COLO829 (cell line): ENCODE measurements at places on chromosomes 2 and 18.

GRCh38 chr2:237724811-237725478 lies 73.6 kb upstream of the RBM44 start:
- DNase-seq = no peak

DNA sequence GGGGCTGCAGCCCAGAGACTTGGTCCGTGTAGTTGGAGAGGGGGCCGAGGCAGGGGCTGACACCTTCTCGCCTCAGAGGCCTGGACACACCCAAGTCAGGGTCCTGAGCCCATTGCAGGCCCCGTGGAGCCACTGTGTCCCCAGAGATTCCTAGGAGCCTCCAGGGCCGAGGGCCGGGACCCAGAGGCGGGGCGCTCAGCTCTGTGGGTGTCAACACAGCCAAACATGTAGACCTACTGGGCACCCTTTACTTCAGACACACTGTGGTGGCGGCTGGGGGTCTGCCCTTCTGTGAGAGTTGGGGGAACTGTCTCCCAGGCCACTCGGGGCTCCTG lies 459 bp upstream of the ESPNL start:
- no peak for DNase-seq

- no peak for DNase-seq
These were observed 72.1 kb upstream of the ZNF236 start for GRCh38 chr18:76750269-76750668.

DNA sequence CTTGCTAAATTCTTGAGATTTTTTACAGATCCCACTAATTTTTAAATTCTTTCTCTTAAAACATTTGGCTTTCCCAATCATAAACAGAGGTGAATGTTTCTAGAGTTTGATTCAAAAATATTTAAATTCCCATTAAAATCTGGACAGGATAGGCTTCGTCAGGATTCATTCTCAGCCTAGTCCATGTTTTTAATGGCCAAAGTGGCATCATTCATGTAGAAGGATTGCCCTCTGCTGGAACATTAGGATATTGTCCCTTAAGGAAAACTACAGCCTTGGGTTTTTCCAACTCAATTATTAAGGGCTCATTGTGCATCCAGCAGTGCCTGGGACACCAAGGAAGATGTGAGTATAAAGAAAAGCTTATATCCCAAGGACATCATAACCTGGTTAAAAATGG lies 71.7 kb downstream of the TPGS2 start:
- peak; percentile 77 for DNase-seq

GRCh38 chr2:106020032-106020431 lies 174.1 kb downstream of the UXS1 start:
- no peak for DNase-seq

DNA sequence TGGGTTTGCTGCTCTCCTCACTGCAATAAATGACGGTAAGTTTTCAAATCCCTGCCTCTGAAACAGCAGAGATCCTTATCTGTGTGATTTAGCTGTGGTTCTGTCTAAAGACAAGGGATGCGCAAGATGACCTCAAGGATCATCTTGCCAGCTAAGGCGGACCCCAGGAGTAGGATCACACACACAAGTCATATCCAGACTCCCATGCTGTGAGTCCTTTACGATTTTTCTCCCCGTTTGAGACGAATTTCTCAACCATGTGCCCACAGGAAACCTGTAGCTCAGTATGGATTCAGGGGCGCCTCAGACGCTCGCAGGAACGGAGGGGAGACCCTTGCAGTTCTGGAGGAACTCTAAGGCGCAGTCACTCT lies 11.1 kb upstream of the DCTN1 start:
- DNase-seq = peak; percentile 32

GRCh38 chr2:109438773-109439389 lies 174.9 kb downstream of the SEPTIN10 start:
- DNase-seq = no peak

DNA sequence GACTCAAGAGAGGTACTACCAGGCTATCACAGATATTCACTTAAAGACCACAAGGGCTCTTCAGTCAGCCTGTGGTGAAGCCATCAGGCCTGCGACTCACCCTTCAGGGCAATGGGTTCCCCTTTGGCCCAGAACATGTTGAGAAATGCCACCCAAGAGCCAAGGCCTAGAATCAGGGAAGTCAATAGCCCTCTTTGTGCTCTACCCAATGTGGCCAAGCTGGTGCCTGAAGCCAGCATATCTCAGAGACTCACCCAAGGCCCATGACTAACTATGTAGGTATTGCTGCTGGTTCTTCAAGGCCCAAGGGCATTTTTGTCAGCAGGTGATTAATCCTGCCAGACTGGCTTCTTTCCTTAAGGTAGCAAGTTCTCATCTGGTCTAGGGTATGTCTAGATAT lies 338.9 kb upstream of the SETBP1 start:
- no peak for DNase-seq

GRCh38 chr18:72584787-72585186 lies 40.6 kb upstream of the CBLN2 start:
- no peak for DNase-seq

DNA sequence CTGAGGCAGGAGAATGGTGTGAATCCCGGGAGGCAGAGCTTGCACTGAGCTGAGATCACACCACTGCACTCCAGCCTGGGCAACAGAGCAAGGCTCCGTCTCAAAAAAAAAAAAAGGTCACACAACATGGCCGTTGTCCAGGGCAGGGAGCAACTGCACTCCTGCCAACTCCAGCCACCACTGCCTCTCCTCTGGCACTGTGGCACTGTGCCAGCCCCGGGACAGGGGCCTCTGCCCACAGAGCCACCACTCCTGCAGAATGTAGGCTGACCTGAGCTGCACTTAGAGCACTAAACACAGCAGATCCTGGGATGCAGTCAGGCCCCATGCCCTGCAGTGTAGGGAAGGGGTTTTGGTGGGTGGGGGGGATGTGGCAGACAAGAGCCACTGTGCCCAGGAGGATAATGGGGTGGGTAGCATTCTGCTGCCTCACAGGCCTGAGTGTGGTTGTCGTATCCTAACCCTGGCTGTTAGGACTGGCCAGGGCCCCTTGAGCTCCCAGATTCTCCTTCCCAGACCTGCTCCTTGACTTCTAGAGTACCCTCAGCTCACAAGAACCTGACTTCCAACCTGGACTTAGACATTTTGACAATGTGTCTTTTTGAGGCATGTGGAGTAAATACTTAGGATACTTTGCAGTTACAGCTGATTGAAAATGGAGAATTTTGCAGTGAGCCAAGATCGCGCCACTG lies 69.4 kb upstream of the SH3RF3 start:
- no peak for DNase-seq

DNA sequence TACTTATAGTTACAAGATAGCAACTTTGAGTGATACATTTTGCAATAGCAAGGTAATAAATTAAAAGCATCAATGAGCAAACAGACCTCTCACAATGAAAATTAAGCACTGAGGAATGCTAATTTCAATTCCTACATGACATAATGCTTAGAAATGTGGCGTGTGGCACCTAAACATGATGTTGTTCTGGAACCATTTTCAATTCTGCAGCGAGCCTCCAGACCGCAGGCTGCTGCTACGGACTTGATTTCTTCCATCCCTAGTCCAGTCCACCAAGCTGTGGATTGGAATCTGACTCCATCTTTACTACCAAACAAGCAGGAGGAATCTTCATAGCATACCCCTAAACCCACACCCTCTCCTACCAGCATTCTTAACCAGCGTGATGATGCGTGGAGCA lies 58.7 kb upstream of the ZNF397 start:
- no peak for DNase-seq

- DNase-seq = no peak
These were observed 183.5 kb downstream of the SCG2 start for GRCh38 chr2:223418604-223419199.

DNA sequence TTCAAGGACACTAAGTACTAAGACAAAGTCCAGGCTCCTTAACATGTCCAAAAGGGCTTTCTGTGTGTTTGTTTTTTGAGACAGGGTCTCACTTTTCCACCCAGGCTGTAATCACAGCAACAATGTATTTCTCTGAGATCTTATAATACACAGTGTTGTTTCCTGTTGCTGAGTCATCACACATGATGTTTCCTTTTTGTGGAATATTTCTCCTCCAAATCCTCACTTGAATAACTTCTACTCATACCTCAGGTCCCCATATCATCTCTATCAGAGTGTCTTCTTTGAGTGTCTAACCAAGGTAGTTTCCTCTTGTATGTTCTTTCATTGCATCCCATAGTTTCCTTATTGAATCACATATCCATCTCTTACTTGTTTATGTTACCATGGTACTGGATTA lies 632.0 kb upstream of the PIK3C3 start:
- DNase-seq = peak; percentile 3

DNA sequence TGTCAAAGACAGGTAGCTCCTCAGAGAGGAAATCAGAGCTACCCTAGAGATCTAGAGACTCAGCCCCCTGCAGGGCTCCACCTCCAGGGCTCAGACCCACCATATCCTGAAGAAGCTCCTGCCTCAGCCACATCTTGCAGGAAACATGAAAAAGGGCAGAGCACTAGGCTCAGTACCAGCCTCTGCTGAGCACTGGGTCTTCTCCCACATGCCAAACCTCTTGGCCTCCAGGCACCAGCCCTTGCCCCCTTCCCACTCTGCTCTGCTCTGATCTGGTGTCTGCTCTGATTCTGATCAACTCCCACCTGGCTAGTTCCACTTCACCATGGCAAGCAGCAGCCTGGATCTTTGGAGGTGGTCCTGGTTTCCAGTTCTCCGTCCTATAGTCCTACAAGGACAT lies 114.3 kb upstream of the SLC66A3 start:
- DNase-seq = no peak

DNA sequence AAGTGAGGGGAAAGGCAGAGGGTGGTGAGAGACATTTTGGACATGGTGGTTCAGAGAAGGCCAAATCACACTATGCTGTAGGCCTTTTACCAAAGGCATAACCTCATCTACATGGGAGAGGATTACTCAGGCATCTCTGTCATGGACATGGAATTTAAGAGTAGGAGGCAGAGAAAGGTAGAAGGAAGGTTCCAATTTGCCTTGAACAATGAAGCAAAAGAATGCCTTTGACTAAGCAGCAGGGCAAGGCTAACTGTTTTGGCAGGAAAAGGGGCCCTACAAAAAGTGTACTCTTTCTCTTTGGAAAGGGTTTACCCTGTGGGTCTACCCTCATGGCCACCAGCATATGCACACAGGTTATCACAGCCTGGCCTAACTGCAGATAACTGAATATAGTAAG lies 45.6 kb upstream of the RNU4ATAC start:
- DNase-seq = peak; percentile 30
